Stimulated activated CD4-positive, alpha-beta T cell treated with anti-CD3 and anti-CD28 coated beads, TNF-alpha, amount 100 ng/mL, for 4 hours (primary cell): ENCODE measurements at places on chromosomes 2 and 18.

DNA sequence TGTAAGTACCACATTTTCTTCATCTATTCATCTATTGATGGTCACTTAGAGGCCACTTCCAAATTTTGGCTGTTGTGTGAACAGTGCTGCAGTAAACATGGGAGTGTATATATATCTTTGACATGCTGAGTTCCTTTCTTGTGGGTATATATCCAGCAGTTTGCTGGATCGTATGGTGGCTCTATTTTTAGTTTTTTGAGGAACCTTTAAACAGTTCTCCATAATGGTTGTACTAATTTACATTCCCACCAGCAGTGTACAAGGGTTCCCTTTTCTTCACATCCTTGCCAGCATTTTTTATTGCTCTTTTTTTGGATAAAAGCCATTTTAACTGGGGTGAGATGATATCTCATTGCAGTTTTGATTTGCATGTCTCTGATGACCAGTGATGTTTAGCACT, 7.3 kb upstream of the ATP5MC3 start:
- DNase-seq: no peak

GRCh38 chr18:45290364-45290763, 324.9 kb upstream of the SLC14A2 start:
- no peak for DNase-seq

GRCh38 chr2:225531559-225531958, 132.0 kb downstream of the NYAP2 start:
- no peak for DNase-seq

DNA sequence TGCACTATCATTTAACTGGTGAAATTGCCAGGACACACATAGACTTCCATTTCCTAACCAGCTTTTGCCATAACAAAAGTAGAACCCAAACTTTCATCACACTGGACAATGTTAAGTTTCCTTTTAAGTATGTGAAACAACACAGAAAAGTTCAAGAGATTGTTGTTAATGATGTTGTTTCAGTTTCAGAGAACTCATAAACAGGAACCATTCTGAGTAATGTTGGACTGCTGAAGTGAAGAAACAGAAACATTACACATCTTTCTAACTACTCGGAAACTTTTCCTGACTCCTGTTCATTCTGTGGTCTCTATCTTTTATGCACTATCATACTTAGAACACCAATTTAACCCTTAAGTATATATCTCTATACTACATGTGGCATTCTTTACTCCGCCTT, 179.2 kb downstream of the RIT2 start:
- no peak for DNase-seq

DNA sequence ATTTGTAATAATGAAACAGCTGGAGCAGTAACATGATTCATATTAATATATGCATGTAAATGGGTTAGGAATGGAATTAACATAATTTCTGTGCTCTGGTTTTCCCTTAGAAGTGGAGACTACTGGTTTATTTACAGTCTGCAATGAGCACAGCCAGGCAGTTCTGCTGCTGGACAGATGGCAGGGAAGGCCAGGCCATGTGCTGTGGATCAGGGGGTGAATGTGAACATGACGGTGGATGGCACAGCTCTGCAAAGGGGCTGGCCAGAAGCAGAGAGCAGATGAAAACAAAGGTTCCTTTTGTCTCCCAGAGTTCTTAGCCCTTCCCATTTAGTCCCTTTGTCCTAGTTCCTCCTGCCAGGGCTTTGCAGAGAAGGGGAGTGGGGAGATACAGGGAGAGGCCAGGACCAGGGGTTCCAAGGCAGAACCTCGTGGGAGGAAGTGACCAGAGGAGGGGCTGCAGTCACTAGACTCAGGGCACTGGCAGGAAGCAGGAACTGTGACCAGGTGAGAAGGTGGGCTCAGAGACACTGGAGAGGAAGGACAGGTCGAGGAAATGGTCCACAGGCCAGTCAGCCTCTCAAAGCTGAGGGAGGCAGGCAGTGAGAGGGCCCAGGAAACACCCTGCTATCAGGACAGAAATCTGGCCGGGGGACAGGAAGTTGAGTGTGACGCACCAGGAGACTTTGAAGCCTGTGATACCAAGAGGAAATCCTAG, 112.9 kb upstream of the ATP8B1 start:
- no peak for DNase-seq

- no peak for DNase-seq
These were observed 83.4 kb downstream of the MTCL1 start for GRCh38 chr18:8788503-8789429.

GRCh38 chr2:187440101-187440675, 7.9 kb downstream of the CALCRL start:
- no peak for DNase-seq

DNA sequence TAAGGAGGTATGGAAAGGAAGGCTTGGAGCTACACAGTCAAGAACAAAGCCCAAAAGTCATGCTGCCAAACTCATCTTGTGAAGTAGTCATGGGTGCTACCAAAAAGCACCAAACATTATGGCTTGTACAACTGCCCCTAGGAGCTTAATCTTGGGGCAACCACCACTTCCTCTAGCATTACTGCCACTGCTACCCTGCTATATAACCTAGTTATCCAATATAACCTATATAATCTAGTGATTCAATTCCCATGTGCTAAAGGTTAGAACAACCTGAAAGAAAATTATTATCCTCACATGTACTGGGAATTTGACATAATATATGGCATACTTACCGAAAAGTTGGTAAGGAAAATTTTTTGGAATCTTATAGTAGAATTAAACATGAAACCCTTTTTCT, 102.6 kb upstream of the RBBP8 start:
- DNase-seq: no peak

- no peak for DNase-seq
These were observed 91.9 kb downstream of the ARL4C start for GRCh38 chr2:234404957-234405356.

GRCh38 chr2:229715895-229716507, 1.6 kb upstream of the DNER start:
- DNase-seq: no peak

DNA sequence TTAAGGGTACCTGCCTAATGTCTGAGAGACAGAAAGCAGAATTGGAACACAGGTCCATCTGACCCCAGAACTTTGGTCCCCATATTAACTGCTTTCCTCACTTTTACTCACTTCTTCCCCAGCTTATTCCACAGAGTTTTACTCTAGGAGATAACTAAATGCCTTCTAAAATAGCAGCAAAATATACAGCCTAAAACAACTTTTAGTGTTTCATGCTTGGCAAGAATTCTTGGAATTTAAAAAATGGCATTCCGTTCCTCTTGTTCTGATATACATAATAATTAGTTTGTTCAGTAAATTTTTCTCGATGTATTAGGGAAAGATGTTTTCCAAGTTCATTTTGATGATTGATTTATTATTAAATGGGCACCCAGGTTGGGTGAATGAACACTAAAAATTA, 151.9 kb downstream of the FHOD3 start:
- DNase-seq: no peak

GRCh38 chr2:8535469-8535795, 146.4 kb upstream of the ID2 start:
- no peak for DNase-seq

GRCh38 chr2:106830191-106830590, 55.8 kb downstream of the ST6GAL2 start:
- DNase-seq: no peak

GRCh38 chr18:13700153-13700552, 26.2 kb downstream of the FAM210A start:
- DNase-seq: no peak

GRCh38 chr2:145644820-145645302, 1124.9 kb upstream of the ZEB2 start:
- DNase-seq: no peak

- DNase-seq: no peak
These were observed 149.9 kb downstream of the RPIA start for GRCh38 chr2:88841224-88841929.

GRCh38 chr2:124610866-124611265, 585.8 kb downstream of the CNTNAP5 start:
- no peak for DNase-seq

DNA sequence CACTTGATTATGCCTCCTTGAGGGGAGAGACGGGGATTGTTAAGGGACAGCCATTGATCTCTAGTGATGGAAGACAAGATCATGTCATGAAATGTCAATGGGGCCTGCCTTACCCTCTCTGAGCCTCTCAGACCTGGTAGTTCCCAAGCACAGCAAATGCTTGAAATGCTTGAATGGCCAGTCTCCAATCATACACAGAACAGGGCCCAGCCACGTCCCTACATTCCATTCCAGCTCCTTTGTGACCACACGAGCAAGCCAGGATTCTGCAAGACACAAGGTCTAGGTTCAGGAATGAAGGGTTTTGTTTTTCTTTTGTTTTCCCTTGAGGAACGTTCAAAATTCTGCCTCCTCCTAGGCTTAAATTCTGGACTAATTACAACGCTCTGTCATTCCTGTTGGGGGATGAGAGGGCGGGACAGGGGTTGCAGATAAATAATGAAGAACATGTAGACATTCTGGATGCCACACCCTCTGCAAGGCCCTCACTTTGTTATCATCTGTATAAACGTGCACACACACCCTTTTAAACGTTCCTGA, 98.1 kb upstream of the YPEL5 start:
- no peak for DNase-seq

GRCh38 chr2:109436610-109437225, 177.0 kb downstream of the SEPTIN10 start:
- no peak for DNase-seq

- DNase-seq: no peak
These were observed 11.2 kb downstream of the ANKAR start for GRCh38 chr2:189685540-189686229.

GRCh38 chr2:32884346-32884745, 62.4 kb upstream of the LTBP1 start:
- no peak for DNase-seq

GRCh38 chr2:215915441-215915840, 97.9 kb downstream of the MREG start:
- no peak for DNase-seq

DNA sequence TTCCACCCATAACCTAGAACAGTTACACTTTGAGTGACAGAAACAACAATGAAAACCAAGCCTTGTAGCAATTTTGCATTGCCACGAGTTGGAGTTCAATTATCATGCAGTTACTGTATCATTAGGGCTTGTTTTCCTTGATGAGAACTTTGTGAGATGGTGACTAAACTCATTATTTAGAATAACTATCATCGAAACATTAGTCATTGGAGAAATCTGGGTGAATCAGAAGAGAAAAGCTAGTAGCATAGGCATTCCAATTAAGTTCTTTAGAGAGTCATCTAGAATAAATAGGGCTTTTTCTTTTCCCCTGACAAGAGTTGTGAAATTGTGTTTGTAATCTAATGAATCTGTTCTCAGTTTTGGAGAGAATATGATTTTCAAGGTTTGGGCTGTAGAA, 122.8 kb upstream of the DOCK10 start:
- no peak for DNase-seq

- DNase-seq: no peak
These were observed 6.8 kb upstream of the TPO start for GRCh38 chr2:1406434-1406833.
